ENCODE measurements at places on chromosomes 16 and 17.

GRCh38 chr17:65027305-65027704, 29.2 kb downstream of the GNA13 start:
- DNase-seq, result no peak

DNA sequence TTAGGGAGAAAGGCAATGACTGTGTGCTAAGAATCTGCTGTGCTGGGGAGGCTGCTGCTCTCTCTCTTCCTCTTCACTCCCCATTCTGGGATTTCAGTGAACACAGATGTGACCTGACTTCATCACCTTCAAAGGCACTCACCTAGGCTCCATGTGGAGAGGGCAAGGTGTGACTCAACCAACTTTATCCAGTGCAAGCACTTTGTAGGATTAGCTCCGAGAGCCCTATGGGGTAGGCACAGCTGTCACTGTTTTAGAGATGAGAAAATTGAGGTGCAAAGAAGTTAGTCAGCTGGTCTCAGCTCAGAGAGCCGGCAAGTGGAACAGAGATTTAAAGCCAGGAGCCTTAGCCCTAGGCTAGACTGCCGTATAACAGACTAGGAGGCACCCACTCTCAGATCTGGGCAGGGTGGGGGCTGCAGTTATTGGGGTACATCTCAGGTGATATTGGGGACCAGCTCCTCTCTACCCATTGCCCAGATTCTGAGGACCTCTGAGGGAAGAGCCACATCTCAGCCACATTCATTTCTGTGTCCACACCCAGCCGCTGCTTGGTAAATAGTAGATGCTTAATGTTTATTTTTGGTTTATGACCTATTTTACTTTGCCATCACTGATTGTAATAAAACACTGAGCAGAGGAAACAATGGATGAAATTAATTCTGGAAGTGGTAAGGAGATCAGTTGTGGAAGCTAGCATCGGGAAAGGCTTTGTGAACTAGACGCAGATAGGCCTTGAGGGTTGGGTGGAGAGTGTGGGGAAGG, 138.8 kb downstream of the CCDC182 start:
- DNase-seq, result no peak

GRCh38 chr17:61503961-61504360, 51.7 kb downstream of the TBX4 start:
- no peak for DNase-seq

GRCh38 chr17:81090361-81091136, 55.6 kb downstream of the BAIAP2 start:
- no peak for DNase-seq

DNA sequence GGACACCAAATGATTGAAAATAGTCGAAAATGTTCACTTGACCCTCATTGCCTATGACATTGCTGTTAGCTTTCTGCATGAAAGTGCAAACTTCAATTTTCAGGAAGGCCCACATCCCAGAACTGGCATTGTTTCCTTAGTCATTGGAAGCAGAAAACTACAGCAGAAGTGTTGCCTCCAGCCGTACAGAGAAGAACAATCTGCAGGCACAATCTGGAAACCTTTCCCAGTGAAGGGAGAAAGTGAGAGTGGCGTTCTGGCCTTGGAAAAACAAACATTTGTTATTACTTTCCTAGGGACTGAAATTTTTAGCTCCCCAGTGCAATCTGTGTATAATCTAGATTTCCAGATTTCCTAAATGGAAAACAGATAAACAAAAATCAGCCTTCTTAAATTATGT, 529.5 kb upstream of the RBFOX1 start:
- no peak for DNase-seq

- no peak for DNase-seq
Measured at GRCh38 chr16:50600582-50601283, 52.5 kb downstream of the NKD1 start.

- no peak for DNase-seq
Measured at GRCh38 chr16:82016964-82017363, 5.7 kb upstream of the SDR42E1 start.

GRCh38 chr17:64783031-64783461, 120.9 kb upstream of the SMURF2 start:
- DNase-seq, result no peak

- no peak for DNase-seq
Measured at GRCh38 chr17:71592431-71592830, 528.4 kb upstream of the SOX9 start.

- DNase-seq, result no peak
Measured at GRCh38 chr16:67169642-67170167, 633 bp upstream of the NOL3 start.

DNA sequence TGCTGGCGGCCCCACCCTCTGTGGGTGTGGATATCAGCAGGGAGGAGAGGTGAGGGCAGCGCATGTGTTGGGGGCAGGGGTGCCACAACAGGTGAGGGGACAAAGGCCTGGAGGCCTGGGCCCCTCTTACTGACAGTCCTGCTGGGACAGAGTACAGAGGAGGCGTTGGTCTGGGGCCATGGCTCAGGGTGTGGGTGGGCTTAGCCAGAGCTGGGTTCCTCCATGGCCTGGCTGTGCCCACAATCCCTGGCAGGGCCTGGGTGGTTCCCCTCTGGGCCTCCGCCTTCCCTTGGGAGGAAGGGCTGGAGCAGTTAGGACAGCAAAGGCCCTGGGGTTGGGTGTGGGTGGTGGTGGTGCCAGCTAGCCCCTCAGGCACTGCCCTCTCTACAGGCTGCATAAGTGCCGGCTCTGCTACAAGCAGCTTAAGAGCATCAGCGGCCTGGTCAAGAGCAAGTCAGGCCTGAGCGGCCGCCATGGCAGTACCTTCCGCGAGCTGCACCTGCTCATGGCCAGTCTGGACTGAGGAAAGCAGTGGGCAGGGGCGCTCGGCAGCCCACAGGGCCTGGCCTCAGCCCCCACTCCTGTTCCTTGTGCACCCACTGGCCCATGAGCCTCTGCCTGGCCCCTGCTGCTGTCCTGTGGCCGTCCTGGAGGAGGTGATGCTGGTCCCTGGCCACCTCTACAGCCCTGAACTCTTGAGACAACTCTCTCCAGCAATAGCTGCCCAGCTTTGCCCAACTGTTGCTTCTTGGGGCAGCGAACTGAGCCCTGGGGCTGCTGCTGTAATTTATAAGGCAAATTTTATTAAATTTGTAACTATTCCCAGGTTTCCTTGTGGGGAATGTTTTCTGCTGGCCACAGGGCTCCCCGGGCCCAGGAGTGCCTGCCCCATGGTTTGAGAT, 21.1 kb downstream of the KATNB1 start:
- DNase-seq, result no peak

GRCh38 chr16:85515830-85516397, 97.2 kb upstream of the GSE1 start:
- DNase-seq, result no peak

GRCh38 chr17:75472119-75472518, 15.7 kb downstream of the TMEM94 start:
- DNase-seq, result no peak

DNA sequence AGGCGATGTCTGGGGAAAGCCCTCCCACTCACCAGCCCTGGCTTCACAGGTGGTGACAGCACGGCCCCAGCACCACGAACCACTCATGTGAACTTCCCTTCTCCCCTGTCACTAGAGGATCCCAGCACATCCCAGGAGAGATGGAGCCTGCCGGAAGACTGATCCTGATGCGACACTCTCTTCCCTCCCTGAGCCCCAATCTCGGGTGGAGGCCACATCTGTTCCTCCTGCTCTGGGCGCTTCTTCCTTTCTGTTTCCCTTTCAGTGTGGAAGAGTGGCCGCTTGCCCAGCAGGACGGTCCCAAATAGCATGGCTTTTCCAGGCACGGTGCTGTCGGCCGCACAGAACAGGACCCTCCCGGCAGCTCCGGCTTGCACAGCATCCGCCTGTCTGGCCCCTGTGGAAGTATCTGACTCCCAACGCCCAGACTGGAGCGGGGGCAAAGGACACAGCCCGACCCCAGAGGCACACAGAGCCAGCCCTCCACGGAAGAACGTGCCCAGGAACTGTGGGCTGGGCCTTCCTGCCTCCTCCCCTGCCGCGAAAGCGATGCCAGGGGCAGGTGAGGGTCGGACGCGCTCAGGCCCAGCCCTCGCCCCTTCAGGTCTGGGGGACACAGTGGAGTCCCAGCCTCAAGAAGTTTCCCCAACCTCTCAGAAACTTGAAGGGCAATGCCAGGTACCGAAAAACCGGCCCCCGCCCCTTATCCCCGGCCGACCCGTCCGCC, 37.6 kb downstream of the CBFA2T3 start:
- DNase-seq, result no peak

DNA sequence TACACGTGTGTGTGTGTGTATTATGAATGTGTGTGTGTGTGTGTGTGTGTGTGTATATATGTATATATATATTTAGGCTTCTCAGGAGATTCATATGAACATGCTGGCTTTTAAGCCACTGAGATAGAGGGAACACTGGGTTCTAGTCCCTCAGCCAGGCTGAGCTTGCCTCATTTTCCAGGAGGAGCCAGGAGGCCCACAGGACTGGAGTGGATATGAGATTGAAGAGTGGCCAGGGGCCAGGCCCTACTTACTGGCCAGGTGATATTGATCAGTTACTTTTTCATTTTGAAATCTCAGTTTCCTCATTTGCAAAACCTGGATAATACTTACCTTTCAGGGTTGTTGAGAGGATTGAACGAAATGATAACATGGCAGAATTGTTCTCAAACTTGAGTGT, 5.8 kb downstream of the PCTP start:
- DNase-seq, result no peak

DNA sequence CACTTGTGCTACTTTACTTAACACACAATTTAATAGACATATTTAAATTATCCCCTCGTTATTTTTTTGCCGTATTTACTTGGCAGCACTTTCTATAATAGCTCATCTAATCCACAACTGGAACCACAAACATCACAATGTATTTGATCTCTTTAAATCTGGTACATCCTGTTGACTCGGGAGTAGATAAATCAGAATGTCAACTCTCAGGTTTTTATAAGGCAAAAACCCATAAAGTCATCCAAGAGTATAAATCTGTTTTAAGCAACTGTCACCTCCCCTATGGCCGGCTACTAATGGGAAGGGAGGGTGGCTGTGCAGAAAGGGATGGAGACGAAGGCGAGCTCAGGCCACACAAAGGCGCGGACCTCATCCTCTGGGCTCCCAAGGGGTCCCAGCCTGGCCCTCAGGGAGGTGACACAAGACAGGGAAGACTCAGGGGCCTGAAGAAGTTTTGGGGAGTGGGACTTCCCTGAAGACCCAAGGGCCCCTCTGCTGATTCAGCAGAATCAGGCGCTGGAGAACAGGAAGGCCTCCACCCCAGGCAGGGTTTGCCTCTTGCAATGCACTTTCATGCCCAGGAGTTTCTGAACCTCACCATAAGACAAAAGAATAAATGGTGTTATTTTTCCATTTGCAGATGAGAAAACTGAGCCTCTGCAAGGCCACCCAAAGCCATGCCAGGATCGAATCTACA, 122.5 kb downstream of the ZNF423 start:
- DNase-seq, result no peak

DNA sequence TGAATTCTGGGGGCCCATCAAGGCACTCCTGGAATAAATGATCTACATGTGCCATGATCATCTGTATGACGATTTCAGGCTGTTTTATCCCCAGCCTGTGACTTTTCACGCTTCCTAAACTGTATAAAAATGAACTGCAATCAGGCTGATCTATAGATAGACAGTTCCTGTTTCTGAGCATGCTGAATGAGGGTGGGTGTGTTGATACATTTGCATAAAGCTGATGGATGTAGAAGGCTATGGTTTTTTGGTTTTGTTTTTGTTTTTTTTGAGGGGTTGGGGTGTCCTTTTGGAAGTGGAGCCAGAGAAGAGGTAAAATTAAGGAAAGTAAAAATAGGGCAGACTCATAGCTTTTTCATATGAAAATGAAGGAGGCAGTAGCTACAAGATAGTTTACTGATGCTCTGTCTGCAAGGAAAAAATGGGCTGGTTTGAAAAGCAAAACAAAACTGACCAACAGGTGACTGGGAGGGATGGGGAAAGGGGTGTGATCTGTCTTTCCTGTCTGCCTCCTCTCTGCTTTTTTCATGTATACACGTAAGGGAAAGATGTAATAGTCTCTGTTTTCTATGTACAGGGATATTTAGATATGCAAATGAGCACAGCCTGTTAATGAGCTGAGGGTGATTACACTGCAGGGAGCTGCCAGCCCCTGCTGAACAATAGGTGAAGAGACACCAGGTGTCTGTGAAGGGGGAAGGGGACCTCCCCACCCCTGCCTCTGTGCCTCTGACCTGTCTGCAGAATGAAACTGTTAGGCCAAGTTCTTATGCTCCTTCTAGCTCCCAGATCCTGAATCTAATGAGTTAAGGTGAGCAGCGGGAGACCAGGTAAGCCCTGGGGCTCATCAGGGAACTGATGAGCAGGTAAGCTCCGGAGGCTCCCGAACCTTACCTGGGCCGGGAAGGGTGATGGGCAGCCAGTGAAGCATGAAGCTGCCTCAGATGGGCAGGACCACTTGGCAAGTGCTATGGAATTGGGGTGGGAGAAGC, 46.6 kb upstream of the LYRM9 start:
- no peak for DNase-seq

GRCh38 chr17:74959826-74960515, 12.6 kb downstream of the HID1 start:
- DNase-seq, result no peak

GRCh38 chr17:58285422-58285810, 4.7 kb upstream of the MPO start:
- DNase-seq, result no peak

- DNase-seq, result peak; percentile 15
Measured at GRCh38 chr17:2222901-2223616, 80.5 kb downstream of the SMG6 start.

GRCh38 chr16:85611444-85612190, 1.5 kb upstream of the GSE1 start:
- no peak for DNase-seq

GRCh38 chr16:9003322-9003721, 39.6 kb upstream of the USP7 start:
- no peak for DNase-seq
